Activated T-cell treated with anti-CD3 and anti-CD28 coated beads for 4 hours (primary cell): ENCODE measurements at places on chromosomes 2 and 18.

GRCh38 chr2:12807907-12808810 lies 91.4 kb downstream of the TRIB2 start:
- DNase-seq = no peak

- no peak for DNase-seq
Measured at GRCh38 chr2:24928036-24928435, 8.0 kb upstream of the ADCY3 start.

GRCh38 chr2:131659168-131659572 lies 131.5 kb downstream of the CCDC74A start:
- DNase-seq = no peak

GRCh38 chr18:56575819-56576663 lies 62.4 kb downstream of the TXNL1 start:
- no peak for DNase-seq

- DNase-seq = no peak
Measured at GRCh38 chr2:54254180-54254579, 1.8 kb downstream of the TSPYL6 start.

- no peak for DNase-seq
Measured at GRCh38 chr2:196076778-196077568, 8.3 kb upstream of the DNAH7 start.

DNA sequence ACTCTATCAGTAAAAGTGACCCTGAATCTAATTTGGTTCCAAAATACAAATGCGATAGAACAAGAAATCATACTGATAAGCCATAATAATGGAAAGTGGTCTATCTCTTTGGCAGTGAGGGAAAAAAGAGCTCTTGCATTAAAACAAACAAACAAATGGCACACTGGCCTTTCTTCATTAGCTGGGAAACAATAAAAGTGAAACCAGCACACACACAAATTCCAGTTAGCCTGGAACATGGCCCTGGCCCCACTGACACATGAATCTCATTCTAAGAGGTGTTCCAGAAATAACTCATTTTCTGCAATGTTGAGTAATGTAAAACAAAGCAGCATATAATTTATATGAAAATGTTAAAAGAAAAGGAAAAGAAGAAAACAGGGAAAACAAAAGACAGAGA lies 79.3 kb upstream of the TGFA start:
- DNase-seq = no peak

DNA sequence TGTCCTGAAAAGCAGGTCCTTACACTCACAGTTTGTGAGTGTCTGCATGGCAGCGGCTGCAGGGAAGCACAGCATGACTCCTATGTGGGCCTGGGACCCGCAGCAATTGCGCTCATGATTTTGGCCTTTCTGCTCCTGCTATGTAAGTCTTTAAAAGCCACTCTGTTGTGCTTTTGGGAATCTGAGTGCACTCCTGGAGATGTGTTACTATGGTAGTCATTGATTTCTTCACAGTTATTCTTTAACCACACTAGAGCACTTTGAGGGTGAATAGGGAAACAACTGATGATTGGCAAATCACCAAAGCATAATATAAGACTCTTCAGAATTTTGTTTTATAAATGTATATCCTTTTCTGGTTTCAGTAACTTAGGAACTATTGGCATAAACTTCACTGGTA lies 40.9 kb downstream of the DSG2 start:
- no peak for DNase-seq

- DNase-seq = no peak
Measured at GRCh38 chr2:214737188-214737587, 72.3 kb downstream of the BARD1 start.

GRCh38 chr2:240956171-240956934 lies 42.1 kb upstream of the SNED1 start:
- DNase-seq = no peak

GRCh38 chr2:216535454-216535995 lies 36.9 kb downstream of the RPL37A start:
- DNase-seq = no peak

DNA sequence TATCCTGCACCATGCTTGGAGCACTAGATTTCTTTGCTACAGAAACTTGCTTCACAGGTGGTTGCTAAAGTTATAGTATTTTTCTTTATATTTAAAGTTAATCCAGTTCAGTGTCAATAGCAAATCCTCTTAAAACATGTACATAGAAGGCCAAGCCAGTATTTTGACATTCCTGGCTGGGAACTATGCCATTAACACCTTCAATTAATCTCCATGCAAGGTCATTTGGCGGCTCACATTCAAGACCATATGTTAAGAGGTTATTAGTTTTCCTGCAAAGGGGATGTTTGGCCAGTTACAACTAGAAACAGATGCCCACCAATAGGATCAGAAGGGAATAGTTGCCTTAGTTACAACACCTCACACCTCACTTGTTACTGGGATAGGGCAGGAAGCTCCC lies 261.3 kb upstream of the MEIS1 start:
- DNase-seq = no peak

GRCh38 chr2:210541290-210541902 lies 15.0 kb upstream of the CPS1 start:
- DNase-seq = no peak

- no peak for DNase-seq
Measured at GRCh38 chr18:12750076-12750714, 47.4 kb downstream of the PSMG2 start.

GRCh38 chr18:2985628-2986027 lies 27.3 kb downstream of the LPIN2 start:
- no peak for DNase-seq

DNA sequence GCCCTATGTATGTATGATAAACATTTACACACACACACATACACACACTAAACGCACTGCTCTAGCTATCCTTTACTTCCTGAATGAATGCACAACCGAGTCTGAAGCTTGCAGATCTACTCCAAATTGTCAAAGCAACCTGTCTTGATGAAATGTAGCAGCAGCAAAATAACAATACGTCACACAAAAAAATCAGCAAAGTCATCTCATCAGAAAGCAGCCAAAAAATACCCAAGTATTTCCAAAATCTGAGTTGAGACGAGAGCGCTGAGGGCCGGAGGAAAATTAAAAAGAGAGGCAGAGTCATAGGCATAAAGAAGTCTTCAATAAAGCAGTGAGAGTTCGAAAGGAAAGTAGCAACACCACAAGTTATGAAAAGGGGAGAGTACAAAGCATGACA lies 67.7 kb downstream of the ZNF521 start:
- DNase-seq = no peak

DNA sequence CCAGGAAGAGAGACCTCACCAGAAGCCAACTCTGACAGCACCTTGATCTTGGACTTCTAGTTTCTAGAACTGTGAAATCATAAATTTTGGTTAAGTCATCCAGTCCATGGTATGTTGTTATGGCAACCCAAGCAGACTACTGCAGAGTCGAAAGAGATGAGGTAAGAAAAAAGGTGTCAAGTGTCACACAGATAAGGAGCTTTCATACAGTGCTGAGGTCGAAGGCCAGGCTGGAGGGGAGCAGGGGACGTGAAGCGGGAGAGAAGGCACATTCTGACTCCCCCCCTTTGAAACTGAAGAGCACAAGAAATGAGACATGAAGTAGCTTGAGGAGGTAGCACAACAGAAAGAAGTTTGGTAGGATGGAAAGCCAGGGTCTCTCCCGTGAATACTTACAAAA lies 110.4 kb downstream of the ALK start:
- DNase-seq = no peak

- DNase-seq = no peak
Measured at GRCh38 chr2:33730804-33731203, 131.7 kb upstream of the FAM98A start.

DNA sequence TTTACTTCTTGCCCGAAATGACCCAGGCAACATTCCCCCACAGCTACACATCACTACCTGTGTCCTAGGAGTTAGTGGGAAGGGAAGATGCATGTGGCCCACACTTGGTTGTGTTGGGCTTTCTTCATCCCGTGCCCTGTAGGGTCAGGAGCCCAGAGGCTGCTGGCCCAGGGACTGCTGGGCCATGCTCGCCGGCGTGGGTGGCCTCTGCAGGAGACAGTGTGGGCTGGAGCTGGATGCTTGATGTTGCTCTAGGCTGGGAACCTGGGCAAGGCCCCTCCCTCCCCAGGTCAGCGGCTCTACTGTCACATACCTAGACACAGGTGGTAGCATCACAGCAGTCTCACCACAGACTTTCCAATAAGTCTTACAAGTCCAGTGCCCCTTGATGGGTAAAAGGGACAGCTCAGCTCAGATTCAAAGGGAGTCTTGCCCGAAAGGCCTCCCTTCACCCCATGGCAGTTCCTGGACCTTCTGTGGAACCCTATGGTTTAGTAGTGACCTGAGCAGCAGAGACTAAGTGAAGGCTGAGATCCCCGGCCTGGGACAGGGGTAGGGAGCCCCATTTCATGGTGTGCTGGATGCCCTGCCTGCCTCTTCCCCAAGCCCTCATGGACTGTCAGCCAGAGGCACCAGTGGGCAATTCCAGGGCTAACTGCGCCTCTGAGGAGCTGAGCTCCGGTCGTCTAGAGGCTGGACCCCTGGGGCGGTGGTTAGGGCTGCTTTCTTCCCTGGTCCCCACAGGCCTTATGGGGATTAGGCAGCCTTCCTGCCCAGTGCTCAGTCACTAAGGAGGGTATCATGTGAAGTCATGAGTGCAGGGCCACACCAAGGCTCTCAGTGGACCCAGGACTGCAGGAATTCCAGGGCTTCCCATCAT lies 45.4 kb upstream of the FAHD2A start:
- DNase-seq = no peak

GRCh38 chr18:24246143-24246542 lies 107.3 kb downstream of the CABYR start:
- DNase-seq = no peak

- no peak for DNase-seq
Measured at GRCh38 chr18:44539926-44540325, 140.8 kb upstream of the SETBP1 start.

DNA sequence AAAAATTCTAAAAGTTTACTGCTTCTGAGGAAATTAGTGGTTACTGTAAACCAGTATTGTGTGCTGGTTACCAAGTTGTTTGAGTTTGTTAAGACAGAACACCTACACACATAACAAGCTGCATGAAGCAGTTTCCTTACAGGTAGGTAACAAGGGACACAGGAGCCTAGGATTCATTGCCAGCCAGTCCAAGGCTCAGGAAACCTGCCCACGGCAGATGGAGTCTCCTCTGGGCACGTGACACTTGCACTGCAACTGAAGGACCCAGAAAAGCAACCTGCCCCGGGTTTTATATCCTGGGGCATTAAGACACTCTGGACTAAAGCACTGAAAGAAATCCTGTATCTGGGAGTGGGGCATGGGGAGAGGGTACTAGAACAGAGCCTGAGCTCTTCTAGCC lies 639.3 kb downstream of the ADCYAP1 start:
- no peak for DNase-seq

- no peak for DNase-seq
Measured at GRCh38 chr2:161032635-161033034, 127.6 kb upstream of the TANK start.

- no peak for DNase-seq
Measured at GRCh38 chr18:10064267-10064666, 150.5 kb downstream of the VAPA start.

GRCh38 chr2:11856095-11856494 lies 109.7 kb downstream of the LPIN1 start:
- no peak for DNase-seq

DNA sequence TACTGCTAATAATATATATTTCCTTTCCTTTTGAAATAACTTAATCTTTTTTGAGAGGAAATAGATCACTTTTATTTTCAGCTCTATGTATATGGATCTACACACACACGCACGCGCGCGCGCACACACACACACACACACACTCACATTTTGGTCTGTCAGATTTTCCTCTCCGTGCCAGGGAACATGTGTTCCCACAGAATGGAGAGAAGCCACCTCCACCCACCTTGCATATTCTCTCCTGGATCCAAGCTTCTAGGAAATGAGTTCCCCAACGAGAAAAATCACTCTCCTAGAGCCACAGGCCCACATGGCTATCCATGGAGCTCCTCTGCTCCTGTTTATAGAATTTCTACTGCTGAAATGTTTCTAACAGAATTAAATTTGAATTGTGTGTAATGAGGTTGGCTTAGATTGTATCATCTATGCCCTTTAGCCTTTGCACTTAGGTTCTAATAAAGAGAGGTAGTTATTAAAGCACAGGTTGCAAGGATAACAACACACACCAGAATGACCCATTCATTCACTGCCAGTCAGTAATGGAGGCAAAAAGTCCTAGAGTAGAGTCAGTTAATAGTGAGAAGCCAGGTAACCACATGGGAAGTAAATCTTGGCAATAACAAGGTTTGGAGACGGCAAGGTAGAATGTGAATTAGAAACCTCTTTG lies 19.7 kb downstream of the IFIH1 start:
- no peak for DNase-seq

DNA sequence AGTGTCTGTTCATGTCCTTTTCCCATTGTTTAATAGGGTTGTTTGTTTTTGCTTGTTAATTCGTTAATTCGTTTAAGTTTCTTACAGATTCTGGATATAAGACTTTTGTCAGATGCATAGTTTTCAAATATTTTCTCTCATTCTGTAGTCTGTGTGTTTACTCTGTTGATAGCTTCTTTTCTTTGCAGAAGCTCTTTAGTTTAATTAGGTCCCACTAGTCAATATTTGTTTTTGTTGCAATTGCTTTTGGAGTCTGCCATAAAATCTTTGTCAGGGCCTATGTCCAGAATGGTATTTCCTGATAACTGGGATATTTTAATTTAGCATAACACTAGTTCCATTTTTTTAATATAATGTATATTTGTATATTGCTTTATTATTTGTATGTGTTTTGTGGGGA lies 1380.1 kb downstream of the SUCLG1 start:
- DNase-seq = no peak

DNA sequence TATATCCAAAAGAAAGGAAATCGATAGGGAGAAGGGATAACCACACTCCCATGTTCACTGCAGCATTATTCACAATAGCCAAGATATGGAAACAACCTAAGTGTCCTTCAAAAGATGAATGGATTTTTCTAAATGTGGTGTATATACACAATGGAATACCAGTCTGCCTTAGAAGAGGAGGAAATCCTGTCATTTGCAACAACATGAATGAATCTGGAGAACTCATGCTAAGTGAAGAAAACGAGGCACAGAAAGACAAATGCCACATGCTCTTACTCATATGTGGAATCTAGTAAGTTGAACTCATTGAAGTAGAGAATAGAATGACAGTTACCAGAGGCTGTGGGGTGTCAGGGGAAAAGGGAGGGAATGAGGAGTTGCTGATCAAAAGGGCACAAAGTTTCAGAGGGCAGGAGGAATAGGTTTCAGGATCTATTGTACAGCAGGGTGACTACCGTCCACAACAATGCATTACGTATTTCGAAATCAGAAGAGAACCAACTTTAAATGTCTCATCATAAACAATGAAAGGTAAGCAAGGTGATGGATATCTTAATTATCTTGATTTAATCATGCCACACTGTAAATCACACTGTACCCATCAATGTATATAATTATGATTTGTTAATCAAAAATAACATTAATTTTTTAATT lies 46.1 kb downstream of the SIGLEC15 start:
- no peak for DNase-seq

- no peak for DNase-seq
Measured at GRCh38 chr2:162022290-162022945, 51.6 kb downstream of the DPP4 start.

- no peak for DNase-seq
Measured at GRCh38 chr2:2850218-2850755, 519.2 kb upstream of the MYT1L start.
